ENCODE measurements at places on chromosomes 4 and X.
A peak's percentile ranks its signal among the peaks of the same experiment; 100 is the strongest.

DNA sequence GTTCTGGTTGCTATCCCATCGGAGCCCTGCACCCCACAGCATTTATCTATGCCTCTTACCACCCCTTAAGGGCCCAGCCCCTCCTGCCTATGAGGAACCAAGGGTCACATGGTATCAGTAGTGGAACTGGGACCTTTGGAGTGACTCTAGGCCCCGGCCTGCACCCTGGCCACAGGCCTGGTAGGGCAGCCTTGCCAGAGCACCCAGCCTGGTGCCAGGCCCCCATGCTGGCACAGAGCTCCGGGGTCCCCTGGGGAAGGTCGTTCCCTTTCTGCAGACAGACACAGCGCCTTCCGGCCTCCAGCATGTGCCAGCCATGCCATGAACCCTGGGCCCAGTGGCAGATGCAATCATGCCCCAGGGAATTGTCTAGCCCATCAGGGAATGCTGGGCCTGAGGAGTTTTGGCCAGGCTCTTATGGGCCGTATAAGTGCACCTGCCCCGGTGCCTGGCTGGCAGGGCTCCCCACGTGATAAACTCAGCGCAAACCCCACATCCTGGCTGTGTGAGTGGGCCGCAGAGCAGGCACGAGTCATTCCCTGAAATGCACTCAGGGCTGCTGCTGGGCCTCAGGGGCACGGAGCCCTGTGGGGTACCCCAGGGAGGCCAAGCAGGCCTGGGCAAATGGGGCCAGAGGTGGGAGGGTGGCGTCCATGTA is 19.8 kb upstream of the ADD1 start:
- DNase-seq, result peak; percentile 51
- no peak overlapping the region for H3K4me3 ChIP-seq
- peaks cover 54% of the 10 kb centered on the region for H3K36me3 ChIP-seq
- H3K27me3 ChIP-seq, result no peaks in the 10 kb centered on the region

GRCh38 chr4:26135331-26135730 is 185.5 kb upstream of the RBPJ start:
- H3K36me3 ChIP-seq, result no peaks in the 10 kb centered on the region
- no peaks in the 10 kb centered on the region for H3K4me1 ChIP-seq
- H3K27ac ChIP-seq, result no peak overlapping the region
- H3K4me3 ChIP-seq, result no peak overlapping the region

DNA sequence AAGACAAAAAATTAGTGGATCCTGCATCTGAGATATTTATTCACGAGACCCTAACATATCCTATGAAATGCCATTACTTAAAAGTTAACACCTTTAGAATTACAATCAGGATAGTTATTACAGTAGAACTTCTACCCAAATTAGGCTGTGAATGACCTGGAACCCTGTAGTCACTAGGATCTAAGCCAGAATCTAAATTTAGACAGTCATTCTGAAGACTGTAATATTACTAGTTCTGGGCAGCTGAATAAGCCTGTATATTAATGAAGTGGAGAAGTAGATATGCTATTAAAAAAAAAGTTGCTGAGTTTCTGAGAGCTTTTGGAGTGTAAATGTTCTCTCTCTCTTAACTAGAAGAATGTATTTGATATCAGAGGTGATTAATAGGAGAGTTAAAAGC is 67.0 kb downstream of the FAM13A start:
- H3K4me1 ChIP-seq, result peaks cover 6% of the 10 kb centered on the region
- H3K27ac ChIP-seq, result no peak overlapping the region
- no peaks in the 10 kb centered on the region for H3K27me3 ChIP-seq

DNA sequence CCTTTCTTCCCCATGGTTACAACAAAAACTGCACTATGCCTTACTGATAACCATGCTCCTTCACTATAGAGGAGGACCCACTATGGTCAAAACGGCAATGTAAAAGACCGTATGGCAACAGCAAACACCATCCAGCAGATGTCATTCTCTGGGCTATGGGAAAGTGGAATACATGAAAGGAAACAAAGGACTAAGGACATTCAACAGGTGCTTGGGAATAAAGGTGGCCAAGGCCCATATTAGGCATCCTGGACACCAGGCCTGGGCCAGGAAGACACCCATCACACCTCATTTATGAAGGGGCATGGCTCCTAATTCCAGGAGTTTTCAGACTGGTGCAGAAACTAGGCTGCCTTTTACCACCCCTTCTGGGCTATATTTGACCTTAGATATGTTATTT is 268.4 kb downstream of the PPP3CA start:
- H3K27ac ChIP-seq, result no peak overlapping the region
- no peak overlapping the region for H3K4me3 ChIP-seq
- H3K36me3 ChIP-seq, result peaks cover 33% of the 10 kb centered on the region
- H3K27me3 ChIP-seq, result no peaks in the 10 kb centered on the region
- no peak for DNase-seq

DNA sequence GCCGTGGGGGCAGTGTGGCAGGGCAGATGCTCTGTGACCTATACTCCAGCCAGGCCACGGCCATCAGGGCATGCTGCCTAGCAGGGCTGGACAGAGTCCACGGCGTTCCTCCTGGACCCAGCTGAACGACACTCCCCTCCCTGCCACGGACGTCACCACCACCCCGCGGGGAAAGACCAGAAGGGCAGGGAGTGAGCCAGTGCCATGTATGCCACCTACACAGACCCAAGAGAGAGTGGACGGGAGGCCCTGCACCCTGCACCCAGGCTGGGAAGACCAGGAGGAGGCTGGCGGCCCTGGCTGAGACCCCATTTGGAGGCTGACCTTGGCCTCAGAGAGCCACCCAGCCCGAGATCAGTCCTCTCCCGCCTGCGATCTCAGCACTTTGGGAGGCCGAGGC is 101.9 kb downstream of the FAM53A start:
- no peaks in the 10 kb centered on the region for H3K27me3 ChIP-seq
- no peak overlapping the region for H3K27ac ChIP-seq
- peak; percentile 56 for DNase-seq
- no peak overlapping the region for H3K4me3 ChIP-seq

DNA sequence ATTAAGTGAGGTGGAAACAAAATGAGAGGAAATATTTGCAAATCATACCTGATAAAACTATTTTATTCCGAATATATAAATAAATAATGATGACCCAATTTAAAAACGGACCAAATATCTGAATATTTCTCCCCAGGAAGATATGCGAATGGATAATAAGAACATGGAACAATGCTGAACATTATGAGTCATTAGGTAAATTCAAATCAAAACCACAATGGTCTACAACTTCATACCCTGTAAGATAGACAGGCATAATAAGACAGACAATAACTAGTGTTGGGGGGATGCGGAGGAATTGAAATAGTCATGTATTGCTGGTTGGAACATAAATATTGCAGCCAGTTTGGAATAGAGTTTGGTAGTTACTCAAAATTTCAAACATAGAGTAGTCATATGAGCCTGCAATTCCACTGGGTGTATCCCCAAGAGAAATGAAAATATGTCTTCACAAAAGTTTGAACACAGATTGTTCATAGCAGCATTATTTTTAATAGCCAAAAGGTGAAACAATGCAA is 47.6 kb upstream of the DRP2 start:
- no peaks in the 10 kb centered on the region for H3K27me3 ChIP-seq
- no peak overlapping the region for H3K4me3 ChIP-seq
- DNase-seq, result no peak
- no peak overlapping the region for H3K27ac ChIP-seq
- H3K4me1 ChIP-seq, result no peaks in the 10 kb centered on the region

DNA sequence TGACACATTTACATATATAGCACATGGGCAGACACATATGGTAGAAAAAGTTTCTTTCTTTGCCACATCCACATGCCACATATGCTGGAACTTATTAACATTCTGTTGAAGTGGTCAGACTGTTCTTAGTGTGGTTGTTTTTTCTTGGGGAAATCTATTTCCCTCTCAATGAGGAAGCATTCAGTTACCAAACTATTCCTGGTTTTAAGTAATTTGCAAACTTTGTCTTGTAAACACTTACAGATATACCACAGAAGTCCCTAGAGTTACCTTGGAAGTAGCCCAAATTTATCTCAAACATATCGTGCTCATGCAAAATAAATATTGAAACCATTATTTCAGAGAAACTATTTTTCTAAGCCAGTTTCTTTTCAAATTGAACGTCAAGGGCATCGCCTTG is 625.5 kb upstream of the INTU start:
- no peaks in the 10 kb centered on the region for H3K36me3 ChIP-seq
- H3K4me3 ChIP-seq, result no peak overlapping the region
- H3K27me3 ChIP-seq, result no peaks in the 10 kb centered on the region
- no peak overlapping the region for H3K27ac ChIP-seq
- DNase-seq, result no peak

- no peak for DNase-seq
- no peaks in the 10 kb centered on the region for H3K27me3 ChIP-seq
- H3K4me3 ChIP-seq, result no peak overlapping the region
- no peak overlapping the region for H3K27ac ChIP-seq
- no peaks in the 10 kb centered on the region for H3K36me3 ChIP-seq
Measured at GRCh38 chr4:170853422-170854021, 763.8 kb upstream of the AADAT start.

DNA sequence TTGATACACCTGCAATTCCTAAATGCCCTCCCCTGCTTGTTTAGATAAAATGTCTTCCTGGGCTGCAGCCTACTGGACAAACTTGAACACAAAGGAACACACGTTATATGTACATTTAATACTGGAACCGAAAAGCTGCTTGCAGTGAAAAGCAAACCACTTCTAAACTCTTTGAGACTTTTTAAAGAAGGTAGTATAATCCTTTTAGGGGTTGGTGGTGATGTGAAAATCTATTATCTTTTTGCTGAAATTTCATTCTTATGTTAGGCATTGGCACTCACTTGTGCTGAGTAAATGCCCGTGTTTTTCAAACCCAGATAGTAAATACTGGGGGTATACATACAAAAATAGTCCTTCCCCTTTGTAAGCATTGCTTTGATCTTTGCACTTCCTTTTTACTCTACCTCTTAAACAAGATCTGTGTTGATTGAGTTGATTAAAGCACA is 2.2 kb downstream of the NFKB1 start:
- peaks cover 31% of the 10 kb centered on the region for H3K4me1 ChIP-seq
- H3K27me3 ChIP-seq, result no peaks in the 10 kb centered on the region
- H3K27ac ChIP-seq, result no peak overlapping the region

DNA sequence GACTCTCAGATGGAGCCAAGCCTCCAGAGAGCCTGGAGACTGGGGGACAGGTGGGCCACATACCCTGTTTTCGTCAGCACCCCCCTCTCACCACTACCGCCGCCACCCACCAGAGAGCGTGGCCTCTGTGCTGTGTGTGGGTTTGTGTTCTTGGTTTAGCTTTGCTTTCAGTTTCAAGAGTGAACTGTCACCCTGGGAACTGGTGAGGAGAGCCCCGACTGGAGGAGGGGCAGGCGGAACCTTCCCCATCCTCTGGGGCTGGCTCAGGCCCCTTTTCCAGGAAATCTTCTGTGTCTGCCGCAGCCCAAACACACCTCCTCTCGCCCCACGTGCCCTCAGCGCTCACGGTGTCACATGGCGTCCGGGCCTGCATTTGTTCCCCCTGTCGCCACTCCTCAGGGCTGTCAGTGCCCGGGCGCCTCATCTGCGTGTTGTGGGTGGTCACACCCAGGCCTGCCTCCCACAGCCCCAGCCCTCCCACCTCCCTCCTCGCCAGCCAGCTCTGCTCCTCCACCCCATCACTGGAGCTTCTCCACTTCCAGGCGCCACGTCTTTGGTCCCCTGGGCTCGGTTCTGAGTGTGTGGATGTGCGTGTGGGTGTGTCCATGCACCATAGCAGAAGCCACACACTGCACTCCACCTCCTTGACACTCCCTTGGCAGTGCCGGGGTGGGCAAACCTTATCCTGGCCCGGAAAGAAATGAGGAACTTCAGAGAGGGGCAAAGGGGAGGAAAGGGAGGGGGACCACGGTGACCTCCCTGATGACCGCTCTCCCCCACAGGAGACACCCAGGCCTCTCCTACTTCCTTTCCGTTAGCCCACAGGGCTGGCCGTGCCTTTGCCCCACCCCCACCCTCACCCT is 27.8 kb downstream of the ELF4 start:
- no peaks in the 10 kb centered on the region for H3K27me3 ChIP-seq
- no peak overlapping the region for H3K27ac ChIP-seq
- H3K4me1 ChIP-seq, result no peaks in the 10 kb centered on the region
- DNase-seq, result no peak
- no peak overlapping the region for H3K4me3 ChIP-seq

DNA sequence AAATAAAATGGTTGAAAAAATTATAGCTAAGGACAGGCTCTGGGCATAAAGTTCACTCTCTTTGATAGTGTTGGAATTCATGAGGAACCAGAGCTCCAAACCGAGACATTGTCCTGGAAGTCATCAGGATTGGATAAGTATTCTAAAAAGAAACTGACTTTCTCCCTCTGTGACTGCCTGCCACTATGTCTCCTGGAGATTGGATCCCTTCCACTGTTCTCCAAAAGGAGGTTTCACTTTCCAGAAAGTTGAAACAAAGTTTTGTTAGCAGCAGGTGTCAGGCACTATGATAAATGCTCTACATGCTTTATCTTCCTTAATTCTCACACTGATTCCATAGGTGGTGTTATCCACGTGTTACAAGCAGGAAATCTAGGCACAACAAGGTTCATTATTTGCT is 16.8 kb downstream of the BANK1 start:
- no peaks in the 10 kb centered on the region for H3K27me3 ChIP-seq
- H3K36me3 ChIP-seq, result no peaks in the 10 kb centered on the region
- no peak overlapping the region for H3K27ac ChIP-seq
- H3K4me3 ChIP-seq, result no peak overlapping the region
- H3K4me1 ChIP-seq, result no peaks in the 10 kb centered on the region

GRCh38 chrX:39491548-39492297 is 606.0 kb downstream of the BCOR start:
- no peak overlapping the region for H3K27ac ChIP-seq
- no peak for DNase-seq
- H3K27me3 ChIP-seq, result no peaks in the 10 kb centered on the region
- no peaks in the 10 kb centered on the region for H3K36me3 ChIP-seq

GRCh38 chr4:186936496-186937375 is 213.1 kb upstream of the FAT1 start:
- H3K27me3 ChIP-seq, result no peaks in the 10 kb centered on the region
- H3K4me3 ChIP-seq, result no peak overlapping the region
- no peaks in the 10 kb centered on the region for H3K36me3 ChIP-seq
- H3K27ac ChIP-seq, result peak overlapping the region; percentile 66
- no peak for DNase-seq

DNA sequence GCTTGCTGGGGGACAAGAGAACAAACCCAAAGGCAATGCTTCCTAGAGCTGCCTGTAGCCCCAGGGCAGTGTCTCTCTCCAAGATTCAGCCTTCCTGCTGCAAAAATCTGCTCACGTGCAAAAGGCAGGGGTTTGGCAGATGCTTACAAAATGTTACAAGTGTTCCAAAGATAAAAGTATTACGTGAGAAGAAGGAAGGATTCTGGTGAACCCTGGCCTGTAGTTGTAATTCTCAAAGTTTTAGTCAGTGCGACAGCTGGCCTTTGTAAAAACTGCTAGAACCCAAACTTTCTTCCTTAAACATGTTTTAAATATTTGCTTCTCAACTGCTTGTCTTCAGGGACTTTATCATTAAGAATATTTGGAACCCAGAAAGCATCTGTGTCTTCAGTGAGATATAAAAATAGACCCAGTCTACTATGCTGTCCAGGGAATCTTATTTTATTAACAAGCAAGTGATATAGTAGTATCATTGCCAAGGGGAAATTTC is 232.3 kb downstream of the FRMPD4 start:
- H3K4me3 ChIP-seq, result no peak overlapping the region
- H3K36me3 ChIP-seq, result no peaks in the 10 kb centered on the region
- H3K27ac ChIP-seq, result peak overlapping the region; percentile 76
- no peak for DNase-seq
- H3K4me1 ChIP-seq, result peaks cover 12% of the 10 kb centered on the region

Measured in RWPE2 (cell line).